ENCODE measurements at places on chromosomes 1 and 21.

DNA sequence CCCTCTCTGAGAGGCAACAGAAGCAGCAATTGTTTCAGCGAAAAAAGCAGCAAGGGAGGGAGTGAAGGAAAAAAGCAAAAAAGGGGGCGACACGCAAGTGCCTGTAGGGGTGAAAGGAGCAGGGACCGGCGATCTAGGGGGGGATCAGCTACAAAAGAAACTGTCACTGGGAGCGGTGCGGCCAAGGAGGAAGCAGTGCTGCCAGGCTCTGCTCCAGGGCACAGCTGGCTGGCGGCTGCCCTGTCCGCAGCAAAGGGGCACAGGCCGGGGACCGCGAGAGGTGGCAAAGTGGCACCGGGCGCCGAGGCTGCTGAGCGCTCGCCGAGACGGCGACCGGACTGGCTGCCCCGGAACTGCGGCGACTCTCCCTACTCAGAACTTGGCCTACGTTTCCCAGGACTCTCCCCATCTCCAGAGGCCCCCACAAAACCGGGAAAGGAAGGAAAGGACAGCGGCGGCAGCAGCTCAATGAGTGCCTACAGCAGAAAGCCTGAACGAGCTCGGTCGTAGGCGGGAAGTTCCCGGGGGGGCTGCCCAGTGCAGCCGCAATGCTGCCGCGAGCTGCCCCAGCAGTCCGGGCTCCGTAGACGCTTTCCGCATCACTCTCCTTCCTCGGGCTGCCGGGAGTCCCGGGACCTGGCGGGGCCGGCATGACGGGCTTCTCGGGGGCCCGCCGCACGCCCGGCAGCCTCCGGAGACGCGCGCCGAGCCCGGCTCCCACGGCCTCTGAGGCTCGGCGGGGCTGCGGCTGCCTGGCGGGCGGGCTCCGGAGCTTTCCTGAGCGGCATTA is 1.0 kb upstream of the CDKN2C start:
- peak; percentile 71 for DNase-seq

DNA sequence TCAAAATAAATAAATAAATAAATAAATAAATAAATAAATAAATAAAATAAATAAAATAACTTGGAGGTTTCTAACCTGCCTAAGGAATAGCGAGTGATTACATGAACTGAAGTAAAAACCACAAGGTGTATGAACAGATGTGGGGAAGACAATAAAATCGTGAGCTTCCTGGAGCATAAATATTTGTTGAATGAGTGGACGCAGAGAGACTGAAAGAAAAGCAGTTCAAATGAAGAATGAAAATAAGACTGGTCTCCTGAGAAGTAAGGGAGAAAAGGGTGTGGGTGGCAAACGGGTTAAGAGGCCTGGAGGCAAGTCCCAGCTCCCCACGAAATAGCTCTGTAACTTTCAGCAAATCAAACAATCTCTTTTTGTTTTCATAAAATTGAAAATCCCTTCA is 33.6 kb downstream of the CHML start:
- DNase-seq: no peak

DNA sequence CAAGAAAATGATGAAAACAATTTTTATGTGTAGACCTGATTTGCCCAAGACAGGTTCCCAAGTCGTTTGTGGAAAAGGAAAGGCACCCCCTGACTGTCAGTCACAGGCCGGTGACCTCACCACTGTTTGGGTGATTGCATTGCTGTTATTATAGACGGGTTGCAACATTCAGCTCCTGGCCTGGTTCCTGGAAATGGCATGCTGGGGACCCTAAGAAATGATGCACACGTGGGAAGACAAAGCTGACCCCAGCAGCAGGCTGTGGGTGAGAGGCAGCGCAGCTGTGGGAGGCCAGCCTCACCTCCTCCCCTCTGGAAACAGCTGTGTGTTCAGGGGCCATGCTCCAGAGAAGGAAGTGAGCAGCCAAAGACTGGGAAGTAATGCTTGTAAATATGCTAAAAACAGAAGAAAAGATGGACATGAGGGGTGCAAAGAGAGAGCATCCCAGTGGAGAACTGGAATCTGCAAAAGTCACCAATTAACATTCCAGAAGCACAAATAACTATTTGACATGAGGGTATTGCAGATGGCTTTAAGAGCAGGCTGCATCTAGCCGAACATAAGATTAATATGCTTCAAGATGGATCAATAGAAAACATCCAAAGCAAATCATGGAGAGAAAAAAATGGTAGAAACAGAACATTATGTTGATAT is 23.4 kb upstream of the ABCG1 start:
- DNase-seq: no peak

DNA sequence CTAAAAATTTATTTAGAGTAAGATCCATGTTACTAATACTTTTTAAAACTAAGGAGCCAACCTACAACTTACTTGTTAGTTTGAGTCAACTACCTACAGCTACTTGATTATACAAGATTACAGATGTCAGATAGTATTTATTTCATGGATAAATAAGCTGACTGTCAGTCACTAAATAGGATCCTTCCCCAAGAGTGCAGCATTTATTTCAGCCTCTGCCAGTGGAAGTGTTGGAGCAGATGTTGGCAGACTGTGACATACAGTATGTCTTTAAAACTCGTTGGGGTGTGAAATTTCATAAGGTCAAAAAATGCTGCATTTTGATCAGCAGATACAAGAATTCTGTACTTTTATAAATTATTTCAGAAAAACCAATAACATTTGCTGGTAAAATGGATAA is 156.2 kb downstream of the AKT3 start:
- no peak for DNase-seq

- no peak for DNase-seq
Measured at GRCh38 chr1:174938281-174939007, 61.3 kb upstream of the CACYBP start.
